Stimulated activated naive CD4-positive, alpha-beta T cell treated with Interleukin-2 at 50 U/mL for 16 hours (primary cell): ENCODE measurements at places on chromosomes 1 and 21.

DNA sequence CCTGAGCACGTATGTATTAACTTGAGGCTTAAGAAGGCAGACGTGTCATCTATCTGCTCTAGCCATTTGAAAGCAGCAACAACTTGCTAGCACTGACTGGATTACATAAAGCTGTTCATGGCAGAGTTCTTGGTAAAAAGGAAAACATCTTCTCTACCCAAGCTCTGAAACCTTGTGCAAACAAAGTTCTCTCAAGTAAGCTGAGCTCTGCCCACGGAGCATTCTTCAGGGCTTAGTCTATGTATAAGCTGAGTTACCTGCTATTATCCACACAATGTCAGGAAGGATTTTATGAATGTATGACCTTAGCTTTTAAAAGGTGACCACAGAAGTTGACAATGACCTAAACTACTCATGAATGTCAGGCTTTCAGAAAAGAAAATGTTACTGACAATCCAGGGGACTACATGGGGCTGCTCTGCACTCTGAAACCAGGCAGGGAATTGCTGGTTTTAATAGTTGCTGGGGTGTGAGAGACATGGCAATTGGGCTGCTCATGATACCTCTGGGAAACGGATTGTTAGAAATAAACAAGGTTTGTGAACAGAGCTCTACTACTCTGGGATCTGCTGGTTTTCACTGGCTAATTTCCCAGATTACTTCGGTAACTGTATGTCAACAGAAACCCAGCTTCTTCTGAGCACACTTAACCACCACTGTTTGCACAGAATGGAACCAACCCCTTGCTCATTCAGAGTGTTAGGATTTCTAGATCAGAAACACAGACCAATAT lies 29.6 kb upstream of the CCN1 start:
- DNase-seq, result no peak

DNA sequence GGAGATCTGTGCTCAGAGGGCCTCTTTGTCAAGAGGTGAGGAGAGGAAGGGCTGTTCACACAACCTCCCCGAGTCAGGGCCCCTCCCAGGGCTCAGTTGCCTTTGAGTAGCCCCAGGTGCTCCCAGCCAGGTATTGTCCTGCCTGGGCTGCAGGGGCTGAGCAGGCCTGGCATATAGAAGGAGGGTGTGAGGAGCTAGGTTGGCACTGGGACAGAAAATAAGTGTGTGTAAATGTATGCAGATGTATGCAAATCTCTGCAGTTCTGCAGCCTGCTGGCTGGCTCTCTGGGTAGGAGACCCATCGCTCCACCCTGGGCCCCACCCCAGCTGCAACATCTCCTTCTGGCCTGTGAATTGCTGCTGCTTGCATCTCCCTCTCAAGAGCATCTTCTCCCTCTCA lies 52.4 kb downstream of the NAV1 start:
- DNase-seq, result no peak

- no peak for DNase-seq
These were observed 22.3 kb upstream of the APOBEC4 start for GRCh38 chr1:183675381-183675780.

GRCh38 chr1:38097284-38097898 lies 50.8 kb upstream of the POU3F1 start:
- DNase-seq, result no peak

DNA sequence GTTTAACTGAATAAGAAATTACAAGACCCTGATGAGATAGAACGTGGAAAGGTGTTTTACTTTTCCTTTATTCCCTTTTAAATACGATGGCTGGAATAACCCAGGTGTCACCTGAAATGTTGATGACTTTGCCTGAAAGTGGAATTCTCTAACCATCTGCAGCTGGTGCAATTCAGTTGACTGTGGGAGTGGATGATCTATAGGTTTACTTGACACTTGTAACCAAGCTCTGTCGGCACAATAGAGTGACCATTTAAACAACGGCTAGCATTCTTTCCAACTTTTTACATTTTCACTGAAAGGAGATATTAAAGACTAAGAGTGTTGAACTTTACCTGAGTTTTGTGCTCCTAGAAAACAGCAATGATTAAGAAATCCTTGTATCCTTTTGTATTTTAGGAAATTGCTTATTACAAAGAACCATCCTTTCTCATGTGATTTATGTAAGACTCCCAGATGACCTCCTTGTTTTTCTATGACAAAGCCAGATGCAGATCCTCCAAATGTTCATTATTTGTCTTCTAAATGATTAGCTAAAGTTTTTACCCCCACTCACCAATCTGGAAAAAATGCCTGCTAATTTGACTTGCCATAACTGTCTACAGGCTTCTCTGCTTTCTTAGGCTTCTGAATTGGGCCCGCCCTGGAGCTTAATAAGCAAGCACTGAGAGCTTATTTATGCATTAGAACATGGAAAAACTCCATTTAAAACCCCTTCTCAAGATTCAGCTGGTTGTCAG lies 129.5 kb upstream of the LRRC7 start:
- DNase-seq, result no peak

GRCh38 chr1:236864211-236864610 lies 69.1 kb downstream of the MTR start:
- no peak for DNase-seq

DNA sequence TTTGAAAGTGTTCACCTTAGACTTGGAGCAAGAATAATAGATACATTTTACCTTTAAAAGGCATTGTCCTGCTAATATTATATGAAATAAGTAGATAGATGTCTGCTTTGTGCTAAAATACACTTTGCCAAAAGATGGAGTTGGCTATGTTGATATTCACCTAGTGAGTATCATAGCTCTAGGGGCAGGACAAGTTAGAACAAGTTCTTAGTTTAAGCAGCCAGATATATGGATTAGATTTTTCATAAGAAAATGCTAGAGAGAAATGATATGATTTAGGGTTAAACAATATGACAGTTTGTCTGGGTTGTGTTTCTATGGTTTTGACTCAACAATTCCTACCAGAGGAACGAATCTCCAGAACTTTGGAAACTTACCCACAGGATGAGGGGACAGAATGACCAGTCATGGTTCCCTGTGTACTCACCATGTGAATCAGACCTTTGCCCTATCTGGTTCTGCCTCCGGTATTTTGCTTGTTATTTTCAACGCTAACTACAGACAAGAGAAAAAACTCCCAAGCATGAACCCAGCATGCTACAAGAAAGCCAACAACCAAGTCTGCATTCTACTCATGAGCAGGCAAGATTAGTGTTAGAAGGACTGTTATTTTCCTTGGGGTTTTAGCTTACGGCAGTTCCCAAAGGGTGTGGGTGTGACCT lies 1.7 kb downstream of the F5 start:
- DNase-seq, result no peak

GRCh38 chr1:19065526-19066247 lies 109.2 kb upstream of the IFFO2 start:
- no peak for DNase-seq

DNA sequence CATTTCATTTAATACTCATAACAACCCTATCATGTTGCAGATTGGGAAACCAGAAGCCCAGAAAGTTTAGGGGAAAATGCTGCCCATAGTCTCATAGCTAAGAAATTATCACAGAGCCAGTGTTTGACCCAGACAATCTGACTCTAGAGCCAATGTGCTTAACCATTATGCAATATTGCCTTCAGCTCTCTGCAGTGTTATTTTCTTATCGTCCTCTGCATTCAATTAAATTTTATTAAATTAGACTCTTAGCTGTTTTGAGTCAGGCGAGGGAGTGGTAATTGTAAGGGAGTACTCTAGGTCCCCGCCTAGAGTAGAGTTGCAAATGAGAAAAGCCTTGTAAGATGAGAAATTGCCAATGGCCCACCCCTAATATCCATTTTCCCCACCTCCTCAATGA lies 191.1 kb downstream of the TTLL7 start:
- DNase-seq, result no peak

DNA sequence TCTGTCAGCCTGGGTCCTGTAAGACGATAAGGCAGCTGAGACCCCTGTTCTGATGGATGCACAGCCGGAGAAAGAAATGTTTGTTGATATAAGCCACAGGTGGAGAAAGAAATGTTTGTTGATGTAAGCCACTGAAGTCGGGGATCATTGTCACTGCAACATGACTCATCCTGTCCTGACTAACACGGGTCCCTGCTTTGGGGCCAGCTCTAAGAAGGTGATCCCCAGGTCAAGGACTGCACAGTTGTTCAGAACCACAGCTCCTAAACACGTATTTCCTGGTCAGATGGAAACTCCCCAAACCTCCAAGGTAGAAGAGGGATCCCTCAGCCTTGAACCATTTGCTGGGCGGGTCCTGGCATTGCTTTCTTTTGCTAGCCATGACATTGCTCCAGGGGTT lies 86.4 kb upstream of the IGSF21 start:
- DNase-seq, result no peak

- DNase-seq, result no peak
These were observed 51.5 kb upstream of the VAV3 start for GRCh38 chr1:108016451-108016920.

GRCh38 chr1:10161541-10162290 lies 48.7 kb upstream of the KIF1B start:
- DNase-seq, result no peak

- no peak for DNase-seq
These were observed 2.4 kb downstream of the PGLYRP4 start for GRCh38 chr1:153346077-153346723.

DNA sequence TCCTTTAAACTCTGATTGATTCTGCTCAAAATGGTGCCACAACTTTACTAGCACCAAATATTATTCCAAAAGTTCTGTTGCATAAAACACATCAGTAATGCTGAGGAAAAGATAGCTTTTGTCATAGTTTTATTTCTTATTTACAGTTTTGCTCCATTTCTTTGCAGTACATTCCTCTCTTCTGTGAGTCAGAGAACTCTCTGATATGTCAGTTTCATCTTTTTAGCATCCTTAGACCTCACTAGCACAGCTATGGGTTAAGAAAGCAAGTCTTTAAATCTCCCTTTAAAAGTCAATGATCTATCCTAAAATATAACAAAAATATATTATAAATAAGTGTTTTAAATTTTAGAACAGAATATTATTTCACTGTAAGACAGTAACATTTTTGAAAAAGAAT lies 356.6 kb upstream of the SNX7 start:
- no peak for DNase-seq

DNA sequence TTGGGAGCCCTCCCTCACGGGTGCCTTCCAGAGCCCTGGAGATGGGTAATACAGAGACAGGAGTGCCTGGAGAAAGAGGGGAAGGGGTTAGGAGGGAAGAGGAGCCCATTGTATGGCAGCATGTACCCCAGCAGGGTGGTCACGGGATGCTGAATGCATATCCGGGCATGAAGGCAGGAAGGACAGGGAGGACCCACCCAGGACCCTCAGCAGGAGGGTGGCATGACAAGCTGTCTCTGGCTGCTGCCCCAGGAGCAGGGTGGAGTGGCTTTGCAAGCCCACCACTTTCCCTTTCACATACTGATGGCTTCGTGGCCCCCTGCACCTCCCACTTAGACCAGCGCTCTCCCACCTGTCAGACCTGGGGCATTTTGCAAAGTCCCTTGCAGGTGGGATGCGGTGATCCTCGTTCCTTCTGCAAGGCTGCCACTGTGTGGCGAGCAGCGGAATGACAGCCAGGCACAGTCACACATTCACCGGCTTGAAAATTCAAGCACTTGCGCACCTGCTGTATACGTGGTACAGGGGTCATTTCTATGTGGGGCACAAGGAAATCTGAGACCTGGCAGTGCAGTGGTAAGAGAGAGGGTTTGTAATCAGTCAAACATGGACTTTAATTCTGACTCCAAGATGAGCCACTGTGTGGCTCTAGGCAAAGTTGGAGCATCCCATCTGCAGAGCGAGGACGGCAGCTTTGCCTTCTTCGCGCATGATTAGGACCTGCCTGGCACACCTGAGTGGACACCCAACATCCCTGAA lies 53.2 kb upstream of the TMEM51 start:
- peak; percentile 3 for DNase-seq

- DNase-seq, result no peak
These were observed 37.1 kb downstream of the NEXN start for GRCh38 chr1:77925518-77925917.

- DNase-seq, result no peak
These were observed 16.0 kb upstream of the ID3 start for GRCh38 chr1:23575226-23575810.

DNA sequence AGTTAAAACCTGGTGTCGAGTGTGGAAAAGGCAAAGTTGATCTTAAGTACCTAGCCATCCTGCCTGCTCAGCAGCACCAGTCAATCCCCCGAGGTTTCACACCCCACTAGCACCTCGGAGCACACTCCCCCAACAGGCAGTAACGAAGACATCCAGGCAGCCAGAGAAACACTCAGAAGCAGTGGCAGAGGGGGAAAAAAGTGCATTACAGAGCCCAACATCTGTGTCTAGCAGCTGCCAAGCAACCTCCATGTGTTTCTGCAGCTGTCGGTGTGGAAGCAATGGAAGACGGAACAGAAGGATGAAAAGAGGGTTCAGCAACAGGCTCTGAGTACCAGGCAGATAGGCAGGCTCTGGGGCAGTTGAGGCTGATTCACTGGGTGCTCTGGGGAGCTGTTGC lies 73.4 kb upstream of the PROX1 start:
- DNase-seq, result no peak

DNA sequence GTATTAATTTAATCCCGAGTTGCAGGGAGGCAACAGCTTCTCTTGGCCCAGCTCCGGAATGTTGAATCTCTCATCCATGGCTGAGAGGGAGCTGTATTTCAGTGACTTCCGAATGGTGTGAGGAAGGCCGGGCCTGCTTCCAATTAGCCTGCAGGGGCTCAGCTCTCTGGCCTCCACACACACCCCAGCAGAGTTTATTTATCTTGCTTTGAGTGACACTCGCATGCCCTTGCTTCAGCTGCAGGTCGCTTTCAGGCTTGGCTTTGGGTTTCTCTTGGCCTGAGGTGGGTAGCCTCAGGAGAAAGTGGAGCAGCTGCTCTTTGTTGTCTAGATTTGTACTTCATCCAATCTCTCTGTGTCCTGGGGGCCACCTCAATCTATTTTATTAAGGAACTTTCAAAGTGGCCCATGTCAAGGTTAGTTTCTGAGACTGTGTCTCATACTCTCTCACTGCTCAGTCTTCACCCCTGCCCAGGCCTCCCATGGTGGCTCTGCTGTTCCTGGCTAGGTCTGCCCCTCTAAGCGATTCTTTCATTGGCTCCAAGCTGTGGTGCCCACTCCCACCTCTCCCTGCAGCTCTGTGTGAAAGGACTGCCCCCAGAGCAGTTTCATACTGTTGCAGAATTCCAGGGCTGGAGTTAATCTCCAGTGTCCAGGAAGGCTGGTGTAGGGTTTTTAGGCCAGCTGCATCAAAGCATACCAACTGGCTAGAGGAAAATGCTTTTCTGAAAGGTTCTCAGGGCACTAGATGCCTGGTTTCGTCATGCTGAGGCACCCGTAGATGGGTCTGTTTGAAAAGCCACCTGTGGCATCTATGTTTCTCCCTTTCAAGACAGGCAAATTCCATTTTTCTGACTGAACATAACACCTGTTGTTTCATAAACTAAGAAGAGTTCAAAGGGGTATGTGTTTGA lies 153.5 kb downstream of the PLXNA2 start:
- DNase-seq, result no peak

- no peak for DNase-seq
These were observed 206.0 kb upstream of the HMCN1 start for GRCh38 chr1:185528084-185528676.
